ENCODE measurements at places on chromosomes 5 and 9.

DNA sequence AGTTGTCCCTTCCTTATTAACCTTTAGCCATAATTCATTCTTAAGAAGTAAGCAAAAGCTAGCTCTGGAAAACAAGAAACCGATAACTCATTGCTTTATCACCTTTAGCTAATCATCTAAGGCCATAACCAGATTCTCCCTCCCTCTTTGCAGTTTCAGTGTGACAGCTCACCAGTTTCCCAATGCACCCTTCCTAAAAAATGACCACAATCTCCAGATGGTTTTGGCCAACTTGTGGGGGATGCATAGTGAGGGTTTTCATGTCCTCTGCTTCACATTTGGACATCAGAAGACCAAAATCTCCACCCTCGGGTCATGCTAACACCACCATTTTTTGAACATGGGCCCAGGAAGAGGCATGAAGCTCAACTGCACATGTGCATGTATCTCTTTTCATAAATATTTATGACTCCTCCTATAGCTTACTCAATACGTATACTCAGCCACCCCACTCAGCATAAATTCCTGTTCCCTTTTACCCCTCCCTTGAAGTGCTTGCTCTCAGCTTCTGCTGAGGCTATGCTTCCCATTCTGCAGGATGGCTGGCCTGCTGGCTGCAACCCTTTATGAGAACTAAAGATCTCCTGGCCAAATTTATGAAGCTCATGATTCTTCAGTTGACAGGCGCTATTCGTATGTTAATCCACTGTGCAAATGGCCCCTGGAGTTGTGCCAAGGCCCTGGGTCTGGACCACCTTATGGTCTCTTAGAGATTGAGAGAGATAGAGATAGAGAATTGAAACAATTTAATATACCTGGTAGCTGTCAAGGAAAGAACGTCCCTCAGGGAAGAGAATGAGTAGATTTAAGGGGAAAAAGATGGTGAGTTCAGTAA, 14.8 kb downstream of the PPP3R2 start:
- no peak for DNase-seq

GRCh38 chr9:127611899-127612790, at the start of gene STXBP1:
STXBP1 (plus strand) TSS chr9:127612277; CDS start chr9:127612404, 127 bp downstream.
- peak; percentile 84 for DNase-seq

- no peak for DNase-seq
Measured at GRCh38 chr9:18384066-18384465, 89.9 kb upstream of the ADAMTSL1 start.

DNA sequence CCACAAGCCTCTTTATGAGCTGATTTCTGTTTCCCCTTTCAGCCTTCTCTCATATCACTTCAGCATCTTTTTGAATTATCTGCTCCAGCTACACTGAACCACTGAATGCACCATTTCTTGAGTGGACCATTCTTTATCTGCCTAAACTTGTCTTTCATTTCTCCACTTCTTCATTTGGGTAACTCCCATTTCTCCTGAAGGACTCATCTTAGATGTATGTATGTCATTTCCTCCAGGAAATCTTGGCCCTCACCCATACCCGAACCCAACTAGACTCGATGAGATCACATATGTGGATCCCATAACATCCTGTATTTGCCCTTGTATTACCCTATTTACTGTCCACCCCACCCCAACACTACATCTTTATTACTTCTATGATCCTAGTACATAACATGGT, 249.8 kb downstream of the KIF4B start:
- no peak for DNase-seq

DNA sequence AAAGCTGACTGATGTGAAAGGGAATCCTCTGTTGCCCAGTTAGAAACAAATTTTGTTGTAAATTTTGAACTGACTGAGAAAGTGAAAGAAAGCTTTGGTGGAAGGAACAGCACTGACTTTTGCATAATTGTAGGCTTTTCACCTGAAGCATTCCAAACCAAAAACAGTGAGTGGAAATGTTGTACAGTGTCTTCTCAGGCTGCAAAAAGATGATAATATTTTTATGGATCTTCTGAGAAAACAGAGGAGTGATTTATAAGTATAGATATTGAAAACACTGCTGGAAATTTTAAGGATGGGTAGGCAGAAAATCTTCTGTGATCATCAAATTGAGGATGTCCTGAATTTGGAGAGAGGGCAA, 40.0 kb downstream of the LURAP1L start:
- no peak for DNase-seq

DNA sequence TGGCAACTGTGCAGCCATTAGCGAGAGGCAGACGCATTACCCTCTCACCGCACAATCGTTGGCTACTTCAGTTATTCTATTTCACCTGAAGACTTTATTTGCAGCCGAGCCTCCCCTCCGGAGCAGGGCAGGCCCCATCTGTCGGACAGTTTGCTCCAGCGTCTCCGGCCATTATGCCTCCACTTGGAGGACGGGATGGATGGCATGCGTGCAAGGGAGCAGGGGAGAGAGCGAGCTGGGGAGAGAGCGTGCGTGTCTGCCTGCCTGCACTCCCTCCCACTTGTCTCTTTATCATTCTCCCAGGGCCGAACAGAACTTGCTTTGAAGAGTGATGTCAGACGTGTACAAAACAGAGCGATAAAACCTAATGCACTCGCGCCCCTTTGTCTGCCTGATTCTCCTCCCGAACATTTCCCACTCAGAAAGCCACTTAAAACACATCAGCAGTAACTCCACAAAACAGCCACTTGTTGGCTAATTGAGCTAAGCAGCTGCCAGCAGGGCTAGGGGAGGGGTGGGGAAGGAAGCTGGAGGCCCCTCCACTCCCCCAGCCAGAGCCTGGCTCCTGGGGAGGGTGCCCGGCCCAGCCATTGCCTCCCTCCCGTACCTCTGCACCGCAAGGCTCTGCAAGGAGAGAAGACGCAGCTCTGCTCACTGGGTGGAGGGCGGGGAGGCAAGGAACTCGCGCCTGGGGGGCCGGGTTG, 43.4 kb upstream of the FUBP3 start:
- no peak for DNase-seq

DNA sequence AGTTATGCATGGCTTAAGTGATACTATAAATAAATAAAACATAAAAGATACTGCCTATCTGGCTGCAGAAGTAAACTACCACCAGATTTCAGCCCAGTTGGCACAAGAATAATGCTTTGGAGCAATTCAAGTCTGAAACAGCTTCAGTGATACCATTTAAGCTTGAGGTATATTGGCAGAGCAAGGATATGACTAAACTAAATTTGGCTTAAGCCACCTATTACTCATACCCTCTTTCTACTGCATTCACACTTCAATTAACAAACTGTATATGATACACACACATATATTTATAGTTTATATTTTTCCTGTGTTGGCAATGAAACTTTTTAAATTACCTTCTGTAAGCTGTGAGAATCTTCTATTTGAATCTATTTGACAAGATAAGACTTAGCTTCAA, 431.9 kb downstream of the ANXA1 start:
- no peak for DNase-seq

- no peak for DNase-seq
Measured at GRCh38 chr5:113759505-113759904, 246.0 kb downstream of the YTHDC2 start.

DNA sequence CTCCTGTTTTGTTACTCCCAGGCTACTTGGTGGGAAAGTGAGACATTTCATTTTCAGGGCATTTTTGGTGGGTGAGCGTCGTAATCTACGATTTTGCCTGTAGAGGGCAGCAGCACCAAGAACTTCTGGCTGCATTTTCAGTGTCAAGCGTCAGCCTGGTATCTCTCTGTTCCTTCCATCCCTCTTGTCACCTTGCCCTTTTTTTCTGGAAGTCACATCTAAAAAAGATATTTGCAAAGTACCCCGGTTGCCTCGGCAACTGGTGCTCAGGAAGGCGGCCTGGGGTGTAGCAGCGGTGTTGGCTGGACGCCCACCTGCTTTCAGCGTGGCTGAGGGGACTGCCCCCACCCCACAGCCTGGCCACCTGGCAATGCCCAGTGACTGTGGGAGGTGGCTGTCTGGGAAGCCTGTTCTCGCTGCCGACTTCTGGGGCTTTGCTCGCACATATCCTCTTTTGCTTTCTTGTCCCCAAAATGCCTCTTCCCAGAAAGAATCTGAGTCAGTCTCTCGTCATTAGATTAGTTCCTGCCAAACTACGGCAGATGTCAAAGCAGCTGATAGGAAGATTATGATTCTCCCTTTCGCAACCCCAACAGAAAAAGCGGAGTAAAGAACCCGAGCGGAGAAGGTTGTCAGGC, 84.5 kb downstream of the ACER2 start:
- DNase-seq, result peak; percentile 2

- no peak for DNase-seq
Measured at GRCh38 chr9:133701321-133701980, 36.7 kb downstream of the SARDH start.

DNA sequence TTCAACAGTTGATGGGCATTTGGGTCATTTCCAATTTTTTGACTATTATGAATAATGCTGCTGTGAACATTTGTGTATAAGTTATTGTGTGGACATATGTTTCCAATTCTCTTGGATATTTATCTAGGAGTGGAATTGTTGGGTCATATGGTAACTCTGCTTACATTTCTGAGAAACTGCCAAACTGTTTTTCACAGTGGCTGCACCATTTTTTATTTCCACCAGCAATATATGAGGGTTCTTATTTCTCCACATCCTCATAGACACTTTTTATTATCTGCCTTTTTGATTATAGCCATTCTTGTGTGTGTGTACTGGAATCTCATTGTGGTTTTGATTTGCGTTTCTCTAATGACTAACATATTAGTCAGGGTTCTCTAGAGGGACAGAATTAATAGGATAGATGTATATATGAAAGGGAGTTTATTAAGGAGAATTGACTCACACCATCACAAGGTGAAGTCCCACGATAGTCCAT, 14.7 kb upstream of the MED27 start:
- no peak for DNase-seq
